Natural killer cell (primary cell): ENCODE measurements at places on chromosomes 12 and 14. TPM values are rescaled to one million over a fixed set of nuclear protein-coding genes. Genes with fewer than 3 reads are reported as not detected.

Gene TTC9
- 2.4 TPM for total RNA-seq

Gene GALNT16
- total RNA-seq = not detected

Gene KERA
- total RNA-seq = not detected

Gene PELI2
- total RNA-seq = 24.9 TPM

Gene BRMS1L
- total RNA-seq = 5.1 TPM

Gene AQP2
- total RNA-seq = not detected

DNA sequence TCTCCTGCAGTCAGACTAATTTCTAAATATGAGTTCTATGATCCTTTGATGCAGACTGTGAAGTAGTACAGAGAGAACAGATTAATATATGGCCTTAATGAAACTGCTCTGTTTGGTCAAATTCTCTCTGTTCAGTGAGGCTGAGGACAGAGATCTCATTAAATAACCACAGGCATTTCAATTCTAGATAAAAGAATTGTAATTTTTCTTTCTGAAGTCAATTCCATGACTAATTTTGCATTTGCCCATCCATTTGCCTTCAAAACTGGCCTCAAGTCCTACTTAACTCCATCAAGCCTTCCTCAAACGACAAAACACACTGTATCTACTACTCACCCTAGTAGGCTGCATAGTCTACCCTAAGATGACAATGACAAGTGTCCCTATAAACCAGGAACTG lies 67.1 kb downstream of the DUSP16 start:
- peaks cover 2% of the 10 kb centered on the region for H3K36me3 ChIP-seq
- no peaks in the 10 kb centered on the region for H3K4me1 ChIP-seq
- no peak for DNase-seq
- H3K4me3 ChIP-seq = no peak overlapping the region
- no peak overlapping the region for H3K27ac ChIP-seq

GRCh38 chr14:90556012-90556477 lies 159.2 kb downstream of the CALM1 start:
- no peaks in the 10 kb centered on the region for H3K27me3 ChIP-seq
- H3K36me3 ChIP-seq = no peaks in the 10 kb centered on the region
- no peak overlapping the region for H3K27ac ChIP-seq
- no peak overlapping the region for H3K4me3 ChIP-seq
- peaks cover 3% of the 10 kb centered on the region for H3K4me1 ChIP-seq

- no peak for DNase-seq
- no peaks in the 10 kb centered on the region for H3K36me3 ChIP-seq
- H3K4me1 ChIP-seq = no peaks in the 10 kb centered on the region
- H3K27ac ChIP-seq = no peak overlapping the region
These were observed 291.6 kb upstream of the SLC16A7 start for GRCh38 chr12:59304077-59304721.

- H3K36me3 ChIP-seq = no peaks in the 10 kb centered on the region
- peak within 1 kb of the TSS; percentile 2 for H3K4me3 ChIP-seq
- H3K27me3 ChIP-seq = no peaks in the 10 kb centered on the region
- peak; percentile 9 for DNase-seq
These were observed at the start of gene DYRK4 for GRCh38 chr12:4562034-4562657. Gene DYRK4 (plus strand): TSS chr12:4562208. CDS start chr12:4562246, 38 bp downstream.

DNA sequence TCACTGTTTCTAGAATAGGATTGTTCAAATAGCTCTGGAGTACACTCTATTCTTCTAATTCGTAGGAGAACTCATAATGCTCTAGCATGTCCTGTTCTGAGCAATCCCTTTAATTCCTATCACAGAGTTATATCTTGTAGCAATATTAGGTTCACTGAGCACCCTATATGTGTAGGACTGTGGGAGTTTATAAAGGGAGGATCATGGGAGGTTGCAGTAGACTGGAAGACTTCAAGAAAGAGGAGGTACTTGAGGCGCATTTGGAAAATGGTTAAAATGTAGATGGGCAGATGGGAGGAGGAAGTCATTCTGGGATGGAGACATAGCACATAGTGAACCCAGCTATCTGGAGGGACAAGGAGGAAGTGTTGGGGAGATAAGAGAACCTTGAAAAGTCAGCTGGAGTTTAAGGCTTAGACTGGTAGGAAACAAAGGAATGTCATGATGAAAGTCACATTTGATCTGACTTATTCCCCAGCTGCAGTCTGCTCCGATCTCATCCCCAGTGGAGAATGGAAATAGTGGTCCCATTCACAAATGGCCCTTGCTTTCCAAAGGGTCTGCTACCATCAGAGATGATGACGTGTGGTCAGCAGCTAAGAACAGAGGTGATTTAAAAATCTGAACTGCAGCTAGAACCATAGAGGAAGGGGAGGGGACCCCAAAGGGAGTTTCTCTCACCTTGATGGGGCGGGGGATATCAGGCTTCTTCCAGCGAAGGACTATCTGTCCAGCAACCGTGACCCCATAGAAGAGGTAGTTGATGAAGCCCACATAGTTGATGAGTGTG lies 10.1 kb upstream of the CEBPE start:
- no peak overlapping the region for H3K4me3 ChIP-seq
- no peaks in the 10 kb centered on the region for H3K4me1 ChIP-seq
- no peaks in the 10 kb centered on the region for H3K36me3 ChIP-seq

- H3K4me1 ChIP-seq = peaks cover 55% of the 10 kb centered on the region
- peak overlapping the region; percentile 96 for H3K27ac ChIP-seq
- H3K27me3 ChIP-seq = no peaks in the 10 kb centered on the region
- H3K4me3 ChIP-seq = no peak overlapping the region
- peaks cover 78% of the 10 kb centered on the region for H3K36me3 ChIP-seq
- peak; percentile 55 for DNase-seq
These were observed 73.1 kb upstream of the GPR68 start for GRCh38 chr14:91317381-91318308.

DNA sequence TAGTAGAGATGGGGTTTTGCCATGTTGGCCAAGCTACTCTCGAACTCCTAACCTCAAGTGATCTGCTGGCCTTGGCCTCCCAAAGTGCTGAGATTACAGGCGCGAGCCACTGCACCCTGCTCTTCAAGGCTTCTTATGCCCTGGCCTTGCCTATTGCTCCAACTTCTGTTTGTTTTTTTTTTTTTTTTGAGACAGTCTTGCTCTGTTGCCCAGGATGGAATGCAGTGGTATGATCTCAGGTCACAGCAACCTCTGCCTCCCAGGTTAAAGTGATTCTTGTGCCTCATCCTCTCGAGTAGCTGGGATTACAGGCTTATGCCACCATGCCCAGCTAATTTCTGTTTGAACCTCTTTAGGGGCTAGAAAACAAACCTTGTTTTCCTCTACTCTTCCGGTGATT lies 6.0 kb upstream of the ABCD4 start:
- no peak for DNase-seq
- no peak overlapping the region for H3K4me3 ChIP-seq
- no peak overlapping the region for H3K27ac ChIP-seq
- no peaks in the 10 kb centered on the region for H3K36me3 ChIP-seq
- no peaks in the 10 kb centered on the region for H3K27me3 ChIP-seq

- DNase-seq = no peak
- no peak overlapping the region for H3K4me3 ChIP-seq
- no peaks in the 10 kb centered on the region for H3K27me3 ChIP-seq
These were observed 59.8 kb downstream of the C14orf132 start for GRCh38 chr14:96098999-96099335.

DNA sequence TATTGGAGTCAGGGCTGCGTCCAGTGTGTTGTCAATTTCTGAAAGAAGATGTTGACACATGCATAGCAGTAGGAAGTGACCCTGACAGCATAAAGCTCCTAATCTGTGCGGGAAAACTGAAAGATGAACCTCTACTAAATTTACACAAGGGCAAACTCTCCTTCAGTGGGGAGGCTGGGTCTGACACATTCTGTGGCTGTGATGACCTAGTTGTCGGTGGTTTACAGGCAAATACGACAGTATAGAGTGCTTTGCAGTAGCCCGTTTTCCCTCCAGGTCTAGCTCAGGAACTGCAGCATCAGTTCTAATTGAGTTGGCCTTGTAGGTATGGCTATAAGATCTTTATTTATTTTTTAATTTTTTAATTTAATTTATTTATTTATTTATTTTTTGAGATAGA lies 14.8 kb upstream of the GABARAPL1 start:
- DNase-seq = peak; percentile 27
- peaks cover 31% of the 10 kb centered on the region for H3K4me1 ChIP-seq
- no peak overlapping the region for H3K4me3 ChIP-seq
- no peaks in the 10 kb centered on the region for H3K36me3 ChIP-seq
- no peaks in the 10 kb centered on the region for H3K27me3 ChIP-seq

DNA sequence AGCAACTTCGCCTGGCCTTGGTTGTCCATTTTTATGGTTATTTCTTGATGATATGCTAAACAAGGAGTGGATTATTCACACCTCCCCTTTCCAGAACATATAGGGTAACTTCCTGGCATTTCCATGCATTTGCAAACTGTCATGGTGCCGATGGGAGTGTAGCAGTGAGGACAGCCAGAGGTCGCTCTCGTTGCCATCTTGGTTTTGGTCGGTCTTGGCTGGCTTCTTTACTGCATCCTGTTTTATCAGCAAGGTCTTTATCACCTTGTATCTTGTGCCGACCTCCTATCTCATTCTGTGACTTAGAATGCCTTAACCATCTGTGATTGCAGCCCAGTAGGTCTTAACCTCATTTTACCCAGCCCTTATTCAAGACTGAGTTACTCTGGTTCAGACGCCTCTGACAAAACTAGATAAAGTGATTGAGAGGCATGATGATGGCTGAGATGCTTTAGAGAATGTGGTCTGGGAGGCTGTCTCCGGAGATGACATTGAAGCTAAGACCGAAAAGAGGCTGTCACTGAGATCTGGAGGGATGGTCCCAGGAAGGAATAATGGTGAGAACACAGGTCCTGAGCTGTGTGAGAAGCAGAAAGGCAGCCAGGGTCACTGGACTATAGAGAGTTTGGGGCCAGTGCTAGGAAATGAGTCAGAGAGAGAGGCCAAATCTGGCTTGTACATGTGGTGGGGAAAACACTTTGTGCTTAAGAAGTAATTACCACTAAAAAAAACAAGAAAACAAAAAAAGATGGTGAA lies 2.9 kb downstream of the GLT1D1 start:
- H3K27me3 ChIP-seq = peaks cover 13% of the 10 kb centered on the region
- H3K4me1 ChIP-seq = no peaks in the 10 kb centered on the region
- H3K36me3 ChIP-seq = no peaks in the 10 kb centered on the region

DNA sequence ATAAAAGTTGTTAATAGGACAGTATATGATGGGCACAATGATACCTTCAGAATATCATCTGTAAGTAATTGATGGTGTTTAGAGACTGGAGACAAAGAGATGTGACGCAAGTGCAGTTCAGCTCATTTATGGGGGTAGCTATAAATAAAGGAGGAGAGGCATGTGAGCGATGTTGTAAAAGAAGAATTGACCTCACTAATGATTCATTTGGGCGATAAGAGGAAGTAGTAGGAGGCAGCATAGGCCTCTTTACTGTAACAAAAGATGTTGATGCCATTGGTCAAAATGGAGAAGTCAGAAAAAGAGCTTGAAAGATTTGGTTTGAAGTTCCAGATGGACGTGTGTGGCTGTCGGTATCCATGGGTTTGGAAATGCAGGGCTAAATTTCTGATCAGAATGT lies 70.0 kb downstream of the FLRT2 start:
- no peaks in the 10 kb centered on the region for H3K4me1 ChIP-seq
- H3K27ac ChIP-seq = no peak overlapping the region
- DNase-seq = no peak
- H3K27me3 ChIP-seq = no peaks in the 10 kb centered on the region
- H3K36me3 ChIP-seq = no peaks in the 10 kb centered on the region

- no peak overlapping the region for H3K27ac ChIP-seq
- H3K4me1 ChIP-seq = no peaks in the 10 kb centered on the region
- H3K27me3 ChIP-seq = no peaks in the 10 kb centered on the region
- no peak for DNase-seq
- no peak overlapping the region for H3K4me3 ChIP-seq
- peaks cover 3% of the 10 kb centered on the region for H3K36me3 ChIP-seq
These were observed 26.1 kb downstream of the SGPP1 start for GRCh38 chr14:63701606-63702299.

DNA sequence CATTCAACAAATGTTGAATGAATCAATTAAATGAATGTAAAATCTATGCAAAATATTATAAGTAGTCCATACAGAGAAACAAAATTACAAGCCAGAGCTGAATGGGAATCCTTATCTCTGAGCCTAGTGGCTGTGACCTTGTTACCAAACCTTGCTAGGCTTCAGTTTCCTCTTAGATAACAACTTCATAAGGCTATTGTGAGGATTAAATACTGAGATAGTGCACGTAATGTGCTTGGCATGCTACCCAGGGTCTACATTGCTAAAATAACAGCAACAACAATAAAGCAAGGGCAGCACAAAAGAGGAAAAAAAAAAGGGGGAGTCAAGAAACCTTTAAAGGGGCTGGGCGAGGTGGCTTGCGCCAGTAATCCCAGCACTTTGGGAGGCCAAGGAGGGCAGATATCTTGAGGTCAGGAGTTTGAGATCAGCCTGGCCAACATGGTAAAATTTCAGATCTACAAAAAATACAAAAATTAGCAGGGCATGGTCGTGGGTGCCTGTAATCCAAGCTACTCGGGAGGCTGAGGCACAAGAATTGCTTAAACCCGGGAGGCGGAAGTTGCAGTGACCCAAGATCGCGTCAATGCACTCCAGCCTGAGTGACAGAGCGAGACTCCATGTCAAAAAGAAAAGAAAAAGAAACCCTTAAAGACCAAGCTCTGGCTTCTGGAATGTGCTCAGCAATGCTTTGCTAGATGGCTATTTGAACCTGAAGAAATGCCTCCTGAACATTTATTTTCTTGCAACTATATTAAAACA lies 14.1 kb downstream of the STAB2 start:
- no peak for DNase-seq
- no peaks in the 10 kb centered on the region for H3K27me3 ChIP-seq
- H3K4me3 ChIP-seq = no peak overlapping the region
- no peak overlapping the region for H3K27ac ChIP-seq
- no peaks in the 10 kb centered on the region for H3K4me1 ChIP-seq

- no peak overlapping the region for H3K27ac ChIP-seq
- no peaks in the 10 kb centered on the region for H3K36me3 ChIP-seq
- no peaks in the 10 kb centered on the region for H3K27me3 ChIP-seq
- H3K4me3 ChIP-seq = no peak overlapping the region
- DNase-seq = no peak
These were observed 62.4 kb downstream of the PPM1A start for GRCh38 chr14:60311417-60311816.

DNA sequence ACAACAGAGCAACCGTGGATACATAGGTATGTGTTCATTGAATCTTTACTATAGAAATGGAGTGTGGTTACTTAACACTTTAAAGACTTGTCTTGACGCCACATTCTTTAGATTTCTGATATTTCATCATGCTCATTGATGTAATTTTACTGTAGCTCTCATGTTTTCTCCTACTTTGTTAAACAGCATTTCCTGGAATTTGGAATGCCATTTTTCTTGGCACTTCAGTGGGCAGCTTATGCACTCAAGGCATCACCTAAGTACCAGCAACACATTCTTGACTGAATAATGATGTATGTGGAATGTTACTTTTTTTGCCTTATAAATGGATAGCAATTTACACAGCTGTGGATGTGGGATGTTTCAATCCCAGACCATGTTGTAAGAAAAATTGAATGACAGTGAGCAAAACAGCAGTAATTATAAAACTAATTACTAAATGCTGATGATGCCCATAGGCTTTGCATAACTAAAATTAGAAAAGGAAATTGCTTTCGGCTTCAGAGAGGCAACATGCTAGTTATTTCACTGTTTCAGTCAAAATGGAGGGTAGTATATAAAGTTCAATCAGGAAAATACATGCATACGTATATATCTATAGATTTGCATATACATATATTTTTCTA lies 298.5 kb downstream of the NPAS3 start:
- H3K27ac ChIP-seq = no peak overlapping the region
- no peaks in the 10 kb centered on the region for H3K4me1 ChIP-seq
- H3K4me3 ChIP-seq = no peak overlapping the region
- H3K36me3 ChIP-seq = no peaks in the 10 kb centered on the region
- no peaks in the 10 kb centered on the region for H3K27me3 ChIP-seq
